AG08396 (cell line): ENCODE measurements at places on chromosomes 4 and X.
A peak's percentile ranks its signal among the peaks of the same experiment; 100 is the strongest.

DNA sequence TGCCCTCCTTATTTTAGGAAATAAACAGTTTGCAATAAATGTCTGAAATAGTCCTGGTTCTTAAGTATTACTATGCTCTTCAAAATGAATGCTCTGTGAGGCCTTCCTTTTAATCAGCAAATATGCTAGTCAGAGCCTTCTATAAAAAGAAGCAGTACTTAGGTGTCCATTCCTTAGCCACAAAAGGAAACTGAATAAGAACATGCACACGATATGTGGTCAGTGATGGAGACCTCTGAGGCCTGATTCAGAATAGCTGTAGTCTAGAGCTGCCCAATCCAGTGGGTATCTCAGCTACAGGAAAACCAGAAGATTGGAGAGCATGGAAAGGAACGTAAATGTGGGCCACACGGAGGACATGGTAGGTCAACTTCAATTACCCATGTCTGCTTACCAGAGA is 141.8 kb downstream of the RASL11B start:
- no peak for DNase-seq

GRCh38 chr4:25449270-25449669 is 72.2 kb downstream of the ANAPC4 start:
- DNase-seq = no peak

- no peak for DNase-seq
Observed at GRCh38 chrX:118682258-118683014, 45.0 kb upstream of the IL13RA1 start.

- no peak for DNase-seq
Observed at GRCh38 chr4:948101-948935, 16.1 kb downstream of the TMEM175 start.

GRCh38 chr4:88283661-88284438 is 511 bp downstream of the PPM1K start:
- DNase-seq = peak; percentile 63

DNA sequence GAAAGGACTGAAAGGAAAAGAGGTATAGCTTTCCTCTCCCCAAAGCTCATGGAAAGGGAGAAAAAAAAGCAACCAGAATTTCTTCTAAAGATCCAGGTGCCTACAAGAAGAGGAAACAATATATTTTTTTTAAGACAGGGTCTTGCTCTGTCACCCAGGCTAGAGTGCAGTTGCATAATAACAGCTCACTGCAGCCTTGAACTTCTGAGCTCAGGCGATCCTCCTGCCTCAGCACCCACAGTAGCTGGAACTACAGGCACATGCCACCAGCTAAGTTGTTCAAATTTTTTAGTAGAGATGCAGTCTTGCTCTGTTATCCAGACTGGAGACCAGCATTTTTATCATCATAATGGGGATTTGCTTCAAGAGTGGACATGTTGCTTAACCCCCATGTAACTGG is 30.5 kb upstream of the BBS12 start:
- no peak for DNase-seq

- DNase-seq = peak; percentile 23
Observed at GRCh38 chr4:168917138-168917779, 92.8 kb downstream of the CBR4 start.

- no peak for DNase-seq
Observed at GRCh38 chr4:184645904-184646610, 3.2 kb downstream of the CASP3 start.

DNA sequence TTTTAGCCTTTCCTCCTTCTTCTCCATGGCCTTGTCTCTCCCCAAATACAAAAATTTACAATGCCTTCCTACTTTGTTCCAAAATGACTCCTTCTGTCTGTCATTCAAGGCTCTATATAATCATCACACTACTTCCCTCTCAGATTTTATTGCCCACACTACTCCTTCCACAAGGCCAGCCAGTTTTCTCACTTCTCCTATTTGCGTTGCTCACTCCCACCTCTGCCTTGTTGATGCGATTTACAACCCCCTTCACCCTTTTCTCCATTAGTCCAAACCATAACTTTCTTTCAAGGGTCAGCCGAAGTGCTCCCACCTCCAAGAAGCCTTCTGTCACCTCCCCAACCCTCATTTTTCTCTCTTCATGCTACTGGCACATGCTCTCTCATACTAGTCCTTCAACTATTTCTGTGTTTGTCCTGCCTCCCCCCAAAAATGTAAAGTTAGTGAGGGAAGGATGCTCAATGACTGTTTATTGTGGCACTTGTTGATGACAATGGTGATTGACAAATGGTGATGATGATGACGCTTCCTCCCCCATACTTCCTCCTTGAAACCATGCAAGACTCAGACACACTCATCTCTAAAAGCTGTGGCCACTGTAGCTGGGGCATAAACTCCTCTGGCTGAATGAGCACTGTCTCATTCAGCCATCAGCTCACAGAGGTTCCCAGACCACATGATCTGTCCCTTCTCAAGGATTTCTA is 2.7 kb upstream of the XKRX start:
- DNase-seq = no peak

GRCh38 chr4:78644744-78645330 is 93.3 kb downstream of the ANXA3 start:
- DNase-seq = peak; percentile 65

DNA sequence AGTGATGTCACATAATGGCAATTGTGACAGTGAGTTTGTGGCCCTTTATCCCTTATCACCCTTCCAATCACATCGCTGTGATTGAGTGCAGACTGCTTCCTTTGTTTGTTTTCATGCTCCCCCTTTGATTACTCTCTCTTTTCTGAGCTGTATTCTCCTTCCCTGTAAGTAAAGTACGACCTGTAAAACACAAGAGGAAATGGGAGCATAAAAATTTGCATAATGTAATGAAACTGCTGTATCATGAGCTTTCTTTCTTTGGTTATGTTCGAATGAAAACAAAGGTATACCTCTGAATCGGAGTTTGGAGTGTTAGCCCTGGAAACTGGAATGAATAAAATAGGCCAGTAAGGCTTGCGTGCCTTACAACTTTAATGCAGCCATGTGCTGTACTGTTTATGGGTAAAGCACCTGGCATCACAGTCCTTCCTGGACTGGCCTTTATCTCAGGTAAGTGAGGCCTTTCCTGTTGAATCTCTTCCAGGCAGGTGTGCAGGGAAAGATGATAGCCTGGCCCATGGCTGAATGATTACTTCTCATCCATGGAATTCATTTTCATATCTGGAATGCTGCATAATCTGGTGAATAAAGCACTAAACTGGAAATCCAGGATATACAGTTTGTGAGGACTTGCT is 26.6 kb upstream of the HS3ST1 start:
- no peak for DNase-seq

DNA sequence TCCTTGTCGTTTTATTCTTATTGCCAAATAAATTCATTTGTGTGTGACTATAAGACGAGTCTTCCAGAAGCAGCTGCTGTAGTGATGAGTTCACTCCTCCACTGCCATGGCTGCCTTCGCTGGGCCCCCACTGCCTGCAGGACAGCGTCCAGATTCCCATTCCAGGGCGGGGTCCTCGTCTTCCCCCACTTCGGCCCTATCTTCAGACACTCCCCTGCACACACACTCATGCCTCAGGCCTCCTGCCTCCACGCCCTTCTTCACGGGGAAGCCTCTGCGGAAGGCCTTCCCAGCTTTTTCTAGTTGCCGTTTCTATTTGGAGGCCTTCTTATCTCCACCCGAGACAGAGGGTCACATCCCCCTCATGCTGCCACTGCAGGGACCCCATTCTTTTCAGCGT is 80.4 kb downstream of the SHROOM2 start:
- no peak for DNase-seq
